Jurkat, Clone E6-1 (cell line): ENCODE measurements at places on chromosomes 4 and X.
A peak's percentile ranks its signal among the peaks of the same experiment; 100 is the strongest.

DNA sequence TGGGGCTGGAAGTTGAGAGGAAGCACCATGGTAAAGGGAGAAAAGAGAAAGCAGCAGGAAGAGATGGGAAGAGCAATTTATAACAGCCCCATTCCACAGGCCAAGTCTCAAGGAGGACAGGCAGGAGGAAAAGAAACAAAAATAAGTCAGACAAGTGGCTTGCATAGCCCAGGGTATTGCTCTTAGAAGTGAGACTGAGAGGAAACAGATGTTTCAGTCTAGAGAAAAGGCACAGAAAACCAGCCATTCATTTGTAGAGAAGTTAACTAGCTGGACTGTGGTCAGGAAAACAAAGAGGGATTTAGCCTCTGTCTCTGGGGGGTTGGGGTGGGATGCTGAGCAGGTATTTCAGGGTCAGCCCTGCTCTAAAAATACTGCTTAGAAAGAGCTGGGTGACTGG, 175.0 kb upstream of the ARHGEF9 start:
- DNase-seq: no peak

GRCh38 chr4:173025131-173025530, 143.5 kb upstream of the GALNT7 start:
- DNase-seq: peak; percentile 71

GRCh38 chr4:141352331-141352730, 131.6 kb downstream of the ZNF330 start:
- no peak for DNase-seq

DNA sequence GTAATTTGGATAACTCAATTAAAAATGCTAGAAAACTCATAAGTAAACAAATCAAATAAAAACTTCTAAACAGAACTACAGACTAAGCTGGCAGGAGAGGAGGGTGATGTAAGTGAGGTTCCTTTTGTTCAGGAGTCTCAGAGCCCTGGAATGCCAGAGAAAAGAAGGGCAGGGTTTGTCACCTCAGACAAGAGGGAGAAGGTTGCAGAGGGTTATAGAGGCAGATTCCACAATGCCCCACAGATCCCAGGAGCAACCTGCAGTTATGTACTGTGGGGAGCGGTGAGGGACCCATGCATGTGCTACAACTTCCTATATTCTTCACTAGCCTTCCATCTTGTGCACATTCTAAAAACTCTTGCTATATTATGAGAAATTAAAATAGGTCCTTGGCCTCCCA, 129.7 kb downstream of the CFAP299 start:
- DNase-seq: no peak

GRCh38 chr4:3389233-3390215, 52.2 kb upstream of the HGFAC start:
- no peak for DNase-seq

DNA sequence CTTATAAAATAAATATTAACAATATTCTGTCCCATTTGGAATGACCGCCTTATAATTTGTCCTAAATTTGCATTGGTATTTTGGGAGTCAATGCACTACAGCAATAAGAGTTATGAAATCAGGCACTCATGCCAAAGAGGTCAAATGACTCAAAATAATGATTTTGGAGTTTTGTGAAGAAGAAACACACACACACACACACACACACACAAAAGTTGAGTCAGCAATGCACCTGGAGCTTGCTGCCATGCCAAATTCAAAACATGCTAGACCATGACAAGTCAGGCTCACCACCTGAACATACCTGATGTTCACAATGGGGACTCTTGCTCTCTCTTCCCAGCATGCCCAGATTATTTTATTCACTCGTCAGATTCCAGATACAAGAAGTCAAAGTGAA, 56.7 kb downstream of the PROM1 start:
- DNase-seq: no peak

DNA sequence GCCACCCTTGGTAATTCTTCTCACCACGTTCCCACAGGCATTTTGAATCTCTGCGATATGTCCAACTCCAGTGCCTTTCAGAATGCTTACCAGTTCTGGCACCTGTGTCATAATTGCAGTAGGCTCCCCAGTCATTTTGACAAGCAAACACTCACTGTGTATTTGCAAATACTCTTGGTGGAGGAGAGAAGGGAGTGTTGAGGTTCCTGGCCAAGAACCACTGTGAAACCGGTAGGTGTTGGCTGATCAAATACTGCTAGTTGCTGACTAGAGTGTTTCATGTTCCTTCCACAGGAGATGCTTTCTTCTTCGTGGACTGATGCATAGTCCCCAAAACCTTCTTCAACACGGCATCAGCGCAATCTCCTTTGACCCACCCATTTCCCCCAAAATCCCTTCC, 16.0 kb upstream of the NLGN4X start:
- DNase-seq: no peak

DNA sequence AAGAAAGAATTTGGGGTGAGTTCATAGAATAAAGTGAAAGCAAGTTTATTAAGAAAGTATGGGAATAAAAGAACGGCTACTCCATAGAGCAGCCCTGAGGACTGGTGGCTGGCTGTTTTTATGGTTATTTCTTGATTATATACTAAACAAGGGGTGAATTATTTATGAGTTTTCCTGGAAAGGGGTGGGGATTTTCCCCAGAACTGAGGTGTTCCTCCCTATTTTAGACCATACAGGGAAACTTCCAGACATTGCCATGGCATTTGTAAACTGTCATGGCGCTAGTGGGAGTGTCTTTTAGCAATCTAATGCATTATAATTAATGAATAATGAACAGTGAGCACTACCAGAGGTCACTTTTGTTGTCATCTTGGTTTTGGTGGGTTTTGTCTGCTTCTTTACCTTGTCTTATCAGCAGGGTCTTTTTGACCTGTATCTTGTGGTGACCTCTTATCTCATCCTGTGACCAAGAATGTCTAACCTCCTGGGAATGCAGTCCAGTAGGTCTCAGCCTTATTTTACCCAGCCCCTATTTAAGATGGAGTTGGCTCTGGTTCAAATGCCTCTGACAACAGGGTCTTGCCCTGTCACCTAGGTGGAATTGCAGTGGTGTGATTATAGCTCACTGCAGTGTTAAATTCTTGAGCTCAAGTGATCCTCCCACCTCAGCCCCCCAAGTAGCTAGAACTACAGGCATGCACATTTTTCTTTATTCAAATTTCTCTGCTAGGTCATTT, 27.1 kb downstream of the RAPGEF2 start:
- DNase-seq: no peak

DNA sequence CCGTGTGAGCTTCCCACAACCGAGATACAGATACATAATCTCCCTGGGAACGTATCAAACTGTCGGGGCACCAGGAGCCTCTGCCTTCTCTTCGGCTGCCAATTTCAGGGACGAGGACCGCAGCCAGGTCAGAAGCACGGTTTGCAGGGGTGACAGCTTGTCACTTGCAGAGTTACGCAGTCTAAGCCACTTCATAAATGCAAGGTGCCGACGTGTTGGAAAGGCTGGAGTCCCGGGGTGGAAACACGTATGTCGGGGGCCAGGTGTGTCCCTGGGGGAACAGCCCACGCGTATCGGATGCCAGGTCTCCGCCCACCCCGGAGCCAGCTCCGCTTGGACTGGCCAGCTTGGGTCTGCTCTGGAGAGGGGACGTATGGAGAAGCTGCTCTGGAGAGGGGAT, 76.3 kb upstream of the SHOX start:
- DNase-seq: no peak

GRCh38 chr4:139816856-139817255, 151.2 kb downstream of the MGST2 start:
- no peak for DNase-seq

DNA sequence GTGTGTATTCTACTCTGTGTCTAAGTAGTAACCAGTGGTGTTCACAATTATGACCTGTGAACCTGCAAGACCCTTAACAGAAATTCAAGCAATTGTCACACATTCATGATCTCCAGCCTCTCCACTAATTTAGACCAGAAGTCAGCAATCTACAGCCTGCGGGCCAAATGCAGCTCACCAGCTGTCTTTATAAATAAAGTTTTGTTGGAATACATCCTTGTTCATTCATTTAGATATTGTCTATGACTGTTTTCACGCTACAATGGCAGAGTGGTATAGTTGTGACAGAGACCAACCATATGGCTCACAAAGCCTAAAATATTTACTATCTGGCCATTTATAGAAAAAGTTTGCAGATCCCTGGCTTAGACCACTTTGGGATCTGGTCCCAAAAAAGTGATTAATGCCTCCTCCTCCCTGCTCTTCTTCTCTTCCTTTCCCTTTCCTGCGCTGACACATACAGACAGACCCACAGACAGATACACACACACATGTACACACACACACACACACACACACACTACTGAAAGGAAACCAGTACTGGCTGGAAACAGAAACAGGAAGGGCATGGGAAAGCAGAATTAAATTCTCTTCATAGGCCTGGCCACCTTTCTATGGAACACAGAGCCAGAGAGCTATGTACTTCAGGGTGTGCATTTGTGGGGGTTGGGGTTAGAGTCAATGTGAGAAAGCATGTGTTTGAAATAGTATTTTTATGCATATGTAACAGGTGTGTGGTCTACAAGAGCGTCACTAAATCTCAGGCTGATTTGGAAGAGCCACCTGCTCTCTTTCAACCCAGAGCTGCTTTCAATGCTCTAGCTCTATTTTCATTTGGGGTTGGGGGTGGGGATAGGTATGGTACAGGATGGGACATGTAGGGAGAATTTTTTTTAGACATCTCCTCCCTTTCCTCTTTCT, 49.7 kb upstream of the TMEM164 start:
- peak; percentile 37 for DNase-seq

DNA sequence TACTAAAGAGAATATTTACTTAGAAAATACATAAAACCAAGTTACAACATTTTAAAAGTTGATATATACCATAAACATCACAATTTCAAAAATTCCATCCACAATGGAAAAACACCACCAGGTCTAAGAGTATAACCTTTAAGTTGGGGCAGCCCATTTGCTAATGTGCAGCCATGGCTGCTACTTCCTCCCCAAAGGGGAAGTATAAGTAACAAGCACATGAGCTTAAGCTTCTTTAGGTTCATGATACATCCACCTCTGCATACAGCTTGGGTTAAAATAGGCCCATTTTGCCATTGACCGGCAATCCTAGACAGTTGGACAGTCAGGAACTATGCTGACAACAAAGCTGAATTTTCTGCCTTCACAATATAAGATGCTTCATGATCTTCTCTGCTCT, 16.6 kb upstream of the GASK1B start:
- no peak for DNase-seq

DNA sequence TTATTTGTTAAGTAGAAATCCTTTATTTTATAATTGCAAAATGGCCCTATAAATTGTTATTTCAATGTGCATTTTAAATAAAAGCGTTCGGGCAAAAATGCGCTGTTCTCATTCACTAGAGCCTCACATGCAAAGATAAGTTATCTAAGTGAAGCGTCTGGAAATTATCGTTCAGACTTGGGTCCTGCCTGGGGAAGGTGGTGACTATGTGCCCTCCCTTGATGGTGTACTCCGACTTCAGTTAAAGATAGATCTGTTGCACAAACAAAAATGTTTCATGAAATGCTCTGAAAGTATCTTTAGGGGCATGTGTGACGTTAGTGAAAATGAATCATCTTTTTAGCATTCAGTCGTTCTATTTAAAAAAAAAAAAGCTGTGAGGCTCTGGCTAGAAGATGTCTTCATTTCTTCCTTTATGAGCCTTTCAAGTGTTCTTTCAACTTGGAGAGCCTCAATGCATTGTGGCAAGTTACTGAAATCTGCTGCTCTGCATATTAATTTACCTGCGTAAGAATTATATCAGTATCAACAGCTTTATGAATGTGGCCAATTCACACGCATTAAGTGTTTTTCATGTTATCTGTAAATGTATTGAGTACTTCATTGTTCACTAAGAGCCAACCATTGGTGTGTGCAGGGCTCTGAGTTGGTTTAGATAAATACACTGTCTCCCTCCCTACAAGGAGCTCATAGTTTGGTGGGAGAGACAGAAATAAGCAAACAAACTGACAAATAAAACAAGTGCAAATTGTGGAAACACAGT, 83.0 kb downstream of the AFF1 start:
- DNase-seq: no peak

GRCh38 chr4:56828784-56829535, 7.5 kb upstream of the SPINK2 start:
- no peak for DNase-seq

DNA sequence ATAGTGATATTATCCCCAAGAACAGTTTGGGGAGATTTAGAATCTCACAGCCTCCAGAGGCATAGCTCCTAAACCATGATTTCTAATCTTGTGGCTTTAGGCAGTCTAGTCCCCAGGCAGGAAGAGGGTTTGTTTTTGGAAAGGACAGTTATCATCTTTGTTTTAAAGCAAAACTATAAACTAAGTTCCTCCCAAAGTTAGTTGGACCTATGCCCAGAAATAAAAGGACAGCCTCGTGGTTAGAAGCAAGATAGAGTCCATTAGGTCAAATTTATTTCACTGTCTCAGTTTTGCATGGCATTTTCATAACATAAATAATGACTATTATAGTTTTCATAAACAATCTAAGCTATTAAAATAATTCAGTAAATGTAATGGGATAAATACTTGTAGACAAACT, 120.5 kb downstream of the MAGEC2 start:
- no peak for DNase-seq

GRCh38 chrX:39514801-39515200, 583.0 kb downstream of the BCOR start:
- DNase-seq: no peak

DNA sequence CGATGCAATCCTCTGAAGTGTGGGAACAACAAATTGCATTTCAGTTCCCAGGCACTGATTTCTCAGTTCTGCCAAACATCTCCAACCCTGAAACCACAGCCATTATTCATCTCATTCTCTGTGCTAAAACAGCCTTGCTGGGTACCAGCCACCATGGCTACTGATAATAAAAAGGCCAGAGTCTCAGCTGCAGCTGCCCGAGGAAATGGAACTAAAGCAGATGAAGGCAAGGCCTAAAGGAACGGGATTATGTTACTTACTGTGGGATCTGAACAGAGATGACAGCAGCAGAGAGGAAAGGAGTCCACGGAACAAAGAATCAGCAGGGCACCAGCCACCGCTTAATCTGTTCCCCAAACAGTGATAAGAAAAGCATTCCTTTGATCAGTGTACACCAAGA, 155.7 kb downstream of the PAPSS1 start:
- no peak for DNase-seq

DNA sequence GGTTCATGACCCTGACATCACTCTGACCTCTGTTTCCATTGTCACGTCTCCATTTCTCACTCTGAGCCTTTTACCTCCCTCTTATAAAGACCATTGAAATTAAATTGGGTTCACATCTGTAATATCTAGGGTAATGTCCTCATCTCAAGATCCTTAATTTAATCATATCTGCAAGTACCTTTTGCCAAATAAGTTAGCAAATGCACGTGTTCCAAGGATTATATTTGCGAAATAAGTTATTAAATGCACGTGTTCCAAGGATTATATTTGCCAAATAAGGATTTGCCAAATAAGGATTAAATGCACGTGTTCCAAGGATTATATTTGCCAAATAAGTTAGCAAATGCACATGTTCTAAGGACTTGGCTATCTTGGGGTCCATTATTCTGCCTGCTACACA, 938.0 kb downstream of the NLGN4X start:
- DNase-seq: no peak

- DNase-seq: no peak
Observed at GRCh38 chr4:139933541-139933940, 220.4 kb downstream of the MAML3 start.

- DNase-seq: no peak
Observed at GRCh38 chrX:31440546-31440945, 368.7 kb upstream of the FTHL17 start.

GRCh38 chrX:130756233-130756632, 146.8 kb downstream of the ENOX2 start:
- no peak for DNase-seq
